ENCODE measurements at places on chromosomes 12 and 14.

- no peak for DNase-seq
These were observed 702.7 kb downstream of the MED13L start for GRCh38 chr12:115574826-115575225.

- DNase-seq = no peak
These were observed 21.4 kb downstream of the ACVR1B start for GRCh38 chr12:51972849-51973273.

DNA sequence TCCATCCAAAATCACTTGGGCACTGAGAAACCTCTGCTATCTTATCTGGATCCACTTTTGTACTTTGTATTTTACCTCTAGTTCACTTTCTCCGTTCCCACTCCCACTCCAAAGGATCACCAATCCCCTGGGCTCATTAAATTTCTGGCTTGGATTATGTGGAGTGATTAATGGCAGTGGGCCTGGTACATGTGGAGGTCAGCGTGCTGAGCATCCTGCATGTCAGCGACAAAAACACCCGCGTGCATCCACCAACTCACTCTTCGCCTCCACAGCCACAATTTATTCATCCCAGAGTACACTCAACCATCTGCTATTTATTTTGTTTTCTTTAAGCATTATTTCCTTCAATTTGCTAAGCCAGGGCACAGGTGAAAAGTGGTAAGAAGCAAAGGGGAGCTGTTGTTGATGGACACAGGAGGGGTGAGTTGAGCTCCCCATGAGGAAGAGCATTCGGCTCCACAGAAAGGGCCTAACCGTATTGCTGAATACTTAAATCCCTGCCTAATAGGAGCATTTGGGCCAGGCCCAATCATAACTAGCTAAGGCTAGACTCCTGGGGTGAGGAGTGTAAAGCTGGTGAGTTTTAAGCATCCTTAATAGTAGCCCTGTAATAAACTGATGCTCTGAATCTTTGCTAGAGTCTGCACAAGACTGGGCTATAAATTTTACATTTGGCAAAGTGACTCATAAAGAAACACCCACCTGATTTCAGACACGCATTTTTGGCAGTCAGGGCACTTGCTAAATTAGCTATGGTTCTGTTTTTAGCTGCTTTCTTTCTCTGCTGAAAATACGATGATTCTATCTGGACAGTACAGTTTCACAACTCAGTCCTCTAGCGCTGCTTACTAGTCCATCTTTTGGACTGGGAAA, 137.8 kb downstream of the SLC25A21 start:
- DNase-seq = no peak

- DNase-seq = no peak
These were observed 121.2 kb downstream of the CACNA1C start for GRCh38 chr12:2173971-2174370.

DNA sequence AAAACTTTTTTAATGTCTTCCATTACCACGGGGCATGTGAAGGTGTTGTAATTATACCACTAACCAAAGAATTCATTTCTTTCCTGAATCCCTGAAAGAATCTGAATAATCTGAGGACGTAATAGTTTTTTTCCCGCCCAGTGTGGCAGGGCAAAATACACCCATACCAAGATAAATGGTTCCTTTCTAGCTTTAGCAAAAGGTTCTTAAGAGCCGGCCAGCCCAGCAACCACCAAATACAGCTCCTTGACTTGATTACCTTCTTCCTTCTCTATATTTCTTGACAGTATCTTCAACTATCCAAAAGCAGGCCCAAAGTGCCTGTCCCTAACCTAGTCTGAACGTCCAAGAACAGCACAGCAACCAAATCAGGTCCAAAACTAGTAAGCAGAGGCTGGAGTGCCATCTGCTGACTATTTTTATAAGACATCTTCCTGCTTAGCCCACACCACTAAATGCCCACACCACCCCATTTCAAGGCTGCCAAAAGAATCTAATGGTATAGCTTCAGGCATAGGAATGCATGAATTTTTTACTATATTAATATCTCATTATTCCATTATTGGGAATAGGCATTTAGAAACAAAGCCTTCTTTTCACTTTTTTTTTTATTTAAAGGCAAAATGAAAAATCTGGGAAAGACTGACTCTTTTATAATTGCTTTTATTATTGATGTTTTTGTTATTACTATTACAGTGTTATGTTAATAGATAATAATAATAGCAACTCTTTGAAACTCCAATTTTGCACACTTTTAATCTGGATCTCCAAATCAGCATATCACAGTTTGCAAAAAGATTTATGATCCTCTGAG, 524.4 kb downstream of the MED13L start:
- no peak for DNase-seq

- no peak for DNase-seq
These were observed 132.1 kb upstream of the SOX5 start for GRCh38 chr12:24081606-24082005.

GRCh38 chr12:128911861-128912260, 58.6 kb downstream of the GLT1D1 start:
- DNase-seq = no peak

DNA sequence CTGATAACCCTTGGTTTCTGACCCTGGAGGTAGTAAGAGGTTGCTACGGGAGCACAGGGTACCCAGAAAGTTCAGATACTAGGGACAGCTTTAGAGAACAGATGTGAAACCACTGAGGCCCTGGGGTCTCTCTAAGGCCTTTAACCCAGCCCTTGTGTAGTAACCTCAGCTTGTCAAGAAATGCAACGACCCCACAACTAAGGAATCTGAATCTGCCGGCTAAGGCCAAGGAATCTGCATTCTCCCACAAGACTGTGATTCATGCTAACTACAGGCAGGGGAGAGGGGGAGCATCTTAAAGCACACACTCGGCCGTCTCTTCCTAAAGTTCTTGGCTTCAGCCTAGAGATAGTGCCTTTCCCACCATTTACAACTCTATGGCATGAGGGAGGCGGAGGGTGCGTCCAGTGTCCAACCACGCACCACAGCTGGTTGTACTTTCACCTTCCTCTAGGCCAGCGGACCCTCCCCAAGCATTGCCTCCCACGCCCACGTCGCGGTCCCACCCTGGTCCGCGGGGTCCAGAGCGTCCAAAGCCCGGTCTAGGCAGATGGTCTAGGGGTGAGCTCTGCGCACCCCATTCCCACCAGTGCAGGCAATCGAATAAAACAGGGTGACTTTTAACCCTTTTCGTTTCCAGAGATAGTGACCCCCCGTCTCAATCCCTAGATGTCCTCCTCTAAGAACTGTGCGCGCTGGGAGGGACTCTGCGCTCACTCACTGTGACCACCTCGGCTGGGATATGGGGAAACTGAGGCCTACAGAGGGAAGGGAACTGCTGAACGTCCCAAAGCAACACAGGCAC, 735 bp upstream of the VASH1 start:
- DNase-seq = no peak
